ENCODE measurements at places on chromosomes 12 and 14.

- DNase-seq, result no peak
Observed at GRCh38 chr14:95321693-95322455, 2.2 kb upstream of the CLMN start.

DNA sequence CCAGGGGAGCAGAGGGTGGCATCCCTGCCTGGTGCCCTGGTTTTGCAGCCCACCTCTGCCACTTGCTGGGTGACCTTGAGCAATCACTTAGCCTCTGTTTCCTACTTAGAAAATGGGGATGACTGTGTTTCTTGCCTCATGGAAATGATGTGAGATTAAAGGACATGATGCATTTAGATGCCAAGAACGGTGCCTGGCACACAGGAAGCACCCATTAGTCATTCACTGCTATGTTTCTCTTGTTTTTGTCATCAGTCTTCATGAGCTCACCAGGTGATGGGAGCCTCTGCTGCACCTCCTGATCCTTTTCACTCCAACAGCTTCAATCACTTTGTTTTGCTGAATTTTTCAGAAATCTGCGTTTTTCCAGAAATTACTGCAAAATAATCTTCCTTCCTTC, 23.6 kb upstream of the ATF1 start:
- no peak for DNase-seq

- DNase-seq, result peak; percentile 55
Observed at GRCh38 chr12:7162691-7163114, 26.8 kb upstream of the PEX5 start.

DNA sequence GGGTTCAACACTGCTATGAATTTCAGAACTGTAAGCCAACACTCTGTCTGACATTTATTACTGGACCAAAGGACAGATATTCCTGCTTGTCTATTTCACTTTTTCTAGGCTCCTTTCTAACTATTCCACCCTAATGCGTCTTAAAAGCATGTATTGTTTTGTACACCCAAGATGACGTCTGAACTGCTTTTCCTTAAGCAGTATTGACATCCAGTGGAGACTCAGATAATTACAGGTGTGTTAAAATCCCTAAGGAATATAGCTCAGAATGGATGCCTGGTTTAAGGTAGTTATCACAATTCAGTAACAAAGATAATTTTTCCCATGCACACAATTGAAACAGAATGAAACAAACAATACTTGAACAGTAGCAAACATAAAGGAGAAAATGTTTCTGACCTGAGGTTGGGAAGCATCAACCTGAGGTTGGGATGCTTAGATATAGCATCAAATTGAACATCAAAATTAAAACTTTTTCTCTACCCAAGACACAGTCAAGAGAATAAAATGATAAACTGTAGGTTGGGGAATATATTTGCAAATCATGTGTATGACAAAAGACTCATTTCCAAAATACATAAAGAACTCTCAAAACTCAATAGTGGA, 93.7 kb upstream of the PTPRR start:
- no peak for DNase-seq

GRCh38 chr12:97921979-97922722, 459.5 kb downstream of the RMST start:
- no peak for DNase-seq

DNA sequence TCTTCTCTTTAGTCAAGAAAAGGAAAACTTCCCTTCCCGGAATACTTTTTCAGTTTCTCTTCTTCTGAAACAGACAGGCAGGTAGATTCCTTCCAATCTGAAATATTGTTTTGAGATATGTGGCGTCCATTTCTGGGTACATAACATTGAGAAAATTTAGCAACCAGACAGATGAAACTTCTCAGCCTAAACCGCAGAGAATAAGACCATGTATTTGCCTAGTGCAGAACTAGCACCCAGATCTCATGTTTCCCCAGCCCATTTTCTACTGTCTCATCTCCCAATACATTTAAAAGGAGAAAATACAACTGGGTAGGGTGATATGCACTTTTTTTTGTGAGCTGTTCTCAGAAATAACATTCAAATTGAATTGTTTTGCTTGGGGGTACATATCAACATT, 6.4 kb downstream of the AVPR1A start:
- DNase-seq, result no peak

- no peak for DNase-seq
Observed at GRCh38 chr14:33404054-33404453, 465.4 kb downstream of the NPAS3 start.

DNA sequence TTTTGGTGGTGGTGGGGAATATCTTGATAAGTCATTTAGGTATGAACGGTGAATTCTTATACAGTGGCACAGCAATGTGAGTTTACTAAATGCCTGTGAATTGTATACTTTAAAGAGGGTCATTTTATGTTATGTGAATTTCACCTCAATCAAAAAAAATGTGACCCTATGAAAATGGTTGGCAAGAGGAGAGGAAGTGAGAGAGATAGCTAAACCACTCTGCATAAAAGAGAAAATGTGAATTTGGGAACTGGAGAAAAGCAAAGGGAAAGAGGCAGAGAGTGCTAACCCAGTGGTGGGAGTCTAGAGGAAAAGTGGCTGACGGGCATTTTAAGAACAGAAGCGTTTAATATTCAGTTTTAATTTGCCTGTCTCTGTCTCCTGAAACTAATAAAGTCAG, 93.8 kb downstream of the SLC38A6 start:
- DNase-seq, result no peak

- DNase-seq, result no peak
Observed at GRCh38 chr12:129393357-129393937, 510.4 kb downstream of the TMEM132D start.

GRCh38 chr14:59097681-59098080, 90.8 kb upstream of the DAAM1 start:
- no peak for DNase-seq

DNA sequence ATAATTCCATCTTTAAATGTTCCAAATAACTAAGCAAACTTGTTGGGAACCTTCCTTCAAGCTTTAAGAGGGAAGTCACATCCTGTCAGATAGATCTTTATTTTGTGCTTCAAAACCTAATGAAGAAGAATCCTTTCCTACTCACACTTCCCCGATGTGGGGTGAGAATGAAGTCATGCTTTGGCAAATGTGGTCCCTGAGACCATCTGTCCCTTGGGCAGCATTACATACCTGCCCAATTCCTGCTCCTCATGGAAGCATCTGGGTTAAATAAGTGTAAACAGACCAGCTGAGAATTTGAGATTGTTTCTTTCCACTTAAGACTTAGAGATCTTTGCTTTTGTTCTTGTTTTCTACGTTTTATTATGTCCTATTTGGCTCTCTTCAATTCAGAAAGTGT, 606.0 kb upstream of the TMEM132C start:
- no peak for DNase-seq

GRCh38 chr14:89093083-89093730, 268.8 kb downstream of the TTC8 start:
- DNase-seq, result no peak

GRCh38 chr14:77603654-77604255, 12.7 kb downstream of the SPTLC2 start:
- DNase-seq, result no peak

- no peak for DNase-seq
Observed at GRCh38 chr12:106423291-106423690, 65.7 kb downstream of the POLR3B start.

GRCh38 chr12:101935890-101936746, 58.7 kb downstream of the DRAM1 start:
- DNase-seq, result no peak

DNA sequence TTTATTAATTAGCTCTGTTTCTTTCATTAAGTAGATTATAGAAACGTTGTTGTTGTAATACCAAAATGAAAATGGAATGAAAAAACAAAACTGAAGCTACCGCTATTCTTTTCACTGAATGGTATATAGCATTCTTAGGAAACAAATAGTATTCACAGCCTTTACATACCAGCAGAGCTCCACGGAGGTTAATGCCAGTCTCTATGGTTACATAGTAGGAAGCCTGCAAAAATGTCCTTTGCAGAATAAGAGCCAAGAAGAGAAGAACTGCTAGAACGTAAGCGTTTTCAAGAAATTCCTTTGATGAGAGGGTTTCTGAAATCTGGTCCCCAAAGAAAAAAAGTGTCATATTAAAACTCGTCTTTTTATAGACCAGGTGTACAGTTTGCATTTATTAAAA, 30.6 kb downstream of the ABCC9 start:
- no peak for DNase-seq

GRCh38 chr14:22545842-22546721, 42.9 kb downstream of the DAD1 start:
- no peak for DNase-seq

DNA sequence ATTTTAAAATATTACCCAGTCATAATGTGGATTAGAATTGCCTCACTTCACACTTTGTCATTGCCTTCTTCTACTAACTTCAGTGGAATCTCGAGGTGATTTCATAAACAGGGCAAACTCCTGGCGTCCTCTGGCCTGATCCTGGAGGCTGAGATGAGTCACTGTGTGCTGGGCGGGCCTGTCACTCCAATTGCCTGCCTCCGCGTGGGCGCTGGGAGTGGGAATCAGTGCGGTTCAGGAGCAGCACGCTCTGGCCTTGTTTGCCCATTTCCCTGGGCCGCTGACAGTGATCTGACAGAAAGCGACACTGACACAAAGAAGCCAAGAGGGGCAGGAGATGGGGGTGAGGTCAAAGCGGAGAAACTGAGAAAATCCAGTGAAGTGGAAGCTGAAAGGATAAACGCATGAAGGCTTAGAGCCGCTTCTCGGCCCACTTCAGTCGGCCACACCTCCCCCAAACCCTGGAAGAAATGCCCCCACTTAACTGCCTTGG, 29.7 kb downstream of the LGR5 start:
- DNase-seq, result no peak

DNA sequence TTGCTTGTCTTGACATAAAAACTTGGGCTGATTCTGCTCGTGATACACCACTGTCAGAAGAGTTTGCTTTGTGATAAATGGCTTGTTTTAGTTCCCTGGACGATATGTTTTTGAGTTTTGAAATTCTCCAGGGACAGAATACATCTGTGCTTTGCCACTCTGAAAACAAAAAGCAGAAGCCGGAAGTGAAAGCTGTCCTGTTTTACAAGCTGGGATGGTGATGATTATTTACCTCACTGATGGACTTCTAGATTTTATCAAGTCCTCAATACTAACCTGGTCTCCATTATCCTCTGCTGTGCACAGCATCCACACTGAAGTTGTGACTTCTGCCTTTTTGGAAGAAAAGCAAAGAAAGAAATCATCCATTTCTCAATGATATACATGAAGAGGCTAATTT, 251.6 kb downstream of the TRHDE start:
- no peak for DNase-seq

DNA sequence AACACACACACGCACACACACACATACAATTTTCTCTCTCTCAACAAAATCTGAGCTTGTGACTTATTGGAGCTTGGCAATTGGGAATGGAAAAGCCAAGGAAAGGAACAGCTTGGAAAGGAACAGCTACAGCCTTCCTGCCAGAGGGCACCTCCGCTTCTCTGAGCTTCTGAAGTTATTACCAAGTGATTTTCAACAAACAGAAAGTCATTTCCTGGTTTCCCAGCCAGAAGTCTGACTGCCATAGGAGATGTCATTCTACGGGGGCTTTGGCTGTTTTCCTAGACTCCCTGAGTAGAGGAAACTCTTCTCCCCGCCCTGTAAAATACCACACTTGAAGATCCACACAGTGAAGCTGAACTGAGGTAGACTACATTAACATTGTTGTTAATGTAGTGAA, 198.3 kb downstream of the CFAP54 start:
- no peak for DNase-seq

DNA sequence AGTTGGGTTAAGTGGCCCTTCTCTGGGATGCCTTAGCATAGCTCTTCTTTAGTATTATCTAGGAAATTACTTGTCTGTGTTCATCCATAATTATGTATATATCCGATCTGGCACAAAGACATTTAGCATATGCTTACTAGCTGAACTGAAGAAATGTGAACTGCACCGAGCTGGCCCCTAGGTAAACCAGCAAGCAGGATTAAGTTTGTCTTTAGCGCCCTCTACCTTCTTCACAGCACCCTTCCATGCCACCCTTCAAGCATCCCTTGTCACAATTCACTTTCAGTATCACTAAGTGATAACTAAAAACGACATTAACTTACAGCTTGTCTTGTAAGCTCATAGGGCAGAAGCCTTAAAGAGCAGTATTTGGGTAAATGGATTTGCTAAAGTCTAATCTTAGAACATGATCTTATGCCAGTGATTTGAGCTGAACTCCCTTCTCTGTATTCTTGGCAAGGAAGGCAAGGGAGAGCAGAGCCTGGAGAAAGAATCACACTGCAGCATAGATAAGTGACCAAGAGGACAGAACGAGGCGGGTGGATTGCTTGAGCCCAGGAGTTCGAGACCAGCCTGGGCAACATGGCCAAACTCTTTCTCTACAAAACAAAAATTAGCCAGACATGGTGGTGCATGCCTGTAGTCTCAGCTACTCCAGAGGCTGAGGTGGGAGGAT, 2.6 kb upstream of the HAL start:
- DNase-seq, result peak; percentile 45

- no peak for DNase-seq
Observed at GRCh38 chr14:59249029-59249428, 60.6 kb downstream of the DAAM1 start.

- DNase-seq, result no peak
Observed at GRCh38 chr12:114311974-114312373, 94.0 kb downstream of the TBX5 start.

DNA sequence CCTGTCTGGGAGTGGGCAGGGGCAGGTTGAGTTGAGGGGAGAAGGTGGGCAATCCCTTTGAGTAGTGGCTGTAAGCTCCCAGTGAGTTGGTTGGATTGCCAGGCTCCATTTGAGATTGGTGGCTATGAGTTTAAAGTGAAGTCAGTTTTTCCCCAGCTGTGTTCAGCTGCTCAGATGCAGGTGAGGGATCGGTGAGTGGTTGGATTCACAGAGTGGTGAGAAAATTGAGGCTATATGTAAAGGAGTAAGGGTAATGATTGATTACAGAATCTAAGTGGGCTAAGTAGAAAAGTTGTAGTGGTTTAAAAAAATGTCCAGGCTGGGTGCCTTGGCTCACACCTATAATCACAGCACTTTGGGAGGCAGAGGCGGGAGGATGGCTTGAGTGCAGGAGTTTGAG, 68.6 kb downstream of the GLRX5 start:
- DNase-seq, result no peak

GRCh38 chr14:54845641-54846040, 57.0 kb downstream of the GCH1 start:
- DNase-seq, result no peak

GRCh38 chr12:111150360-111150759, 218.5 kb downstream of the PHETA1 start:
- no peak for DNase-seq

- no peak for DNase-seq
Observed at GRCh38 chr12:9756706-9757105, 4.0 kb downstream of the CD69 start.

- no peak for DNase-seq
Observed at GRCh38 chr12:113857371-113857770, 108.8 kb downstream of the RBM19 start.

DNA sequence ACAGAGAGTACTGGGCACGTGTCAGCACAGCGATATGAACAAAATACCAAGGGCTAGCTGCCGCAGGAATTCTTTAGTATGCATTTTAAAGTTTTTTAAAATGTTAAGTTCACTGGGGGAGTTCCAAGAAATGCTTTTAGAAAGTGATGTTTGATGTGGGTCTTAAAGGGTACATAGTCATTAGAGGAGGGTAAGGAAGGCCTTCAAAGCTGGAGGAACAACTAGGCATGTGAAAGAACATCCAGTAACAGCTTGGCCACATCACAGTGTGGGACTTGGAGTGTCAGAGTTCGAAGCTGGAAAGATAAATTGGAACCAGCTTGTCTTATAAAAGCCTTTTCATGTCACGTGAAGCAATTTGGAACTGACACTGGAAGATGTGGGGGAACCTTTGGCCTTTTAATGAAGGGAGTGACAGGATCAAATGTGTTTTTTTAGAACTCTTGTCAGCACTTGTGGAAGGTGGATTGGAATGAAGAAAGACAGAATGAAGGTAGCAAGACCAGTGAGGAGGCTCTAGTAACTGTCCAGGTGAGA, 57.7 kb downstream of the WDR20 start:
- DNase-seq, result no peak

All from iPS DF 6.9 (cell line).